ENCODE measurements at places on chromosomes 3 and 15. TPM values are rescaled to one million over a fixed set of nuclear protein-coding genes. Genes with fewer than 3 reads are reported as not detected.
A peak's percentile ranks its signal among the peaks of the same experiment; 100 is the strongest.

- no peak for DNase-seq
Measured at GRCh38 chr3:110165753-110166152, 828.4 kb upstream of the DPPA4 start.

GRCh38 chr3:62373714-62374333, 474 bp upstream of the FEZF2 start:
- DNase-seq, result no peak

- no peak for DNase-seq
Measured at GRCh38 chr15:44734839-44735481, 1.4 kb upstream of the TRIM69 start.

HAPLN3 gene
- 1.3 TPM for total RNA-seq

PLSCR4 gene
- 9.8 TPM for total RNA-seq

DNA sequence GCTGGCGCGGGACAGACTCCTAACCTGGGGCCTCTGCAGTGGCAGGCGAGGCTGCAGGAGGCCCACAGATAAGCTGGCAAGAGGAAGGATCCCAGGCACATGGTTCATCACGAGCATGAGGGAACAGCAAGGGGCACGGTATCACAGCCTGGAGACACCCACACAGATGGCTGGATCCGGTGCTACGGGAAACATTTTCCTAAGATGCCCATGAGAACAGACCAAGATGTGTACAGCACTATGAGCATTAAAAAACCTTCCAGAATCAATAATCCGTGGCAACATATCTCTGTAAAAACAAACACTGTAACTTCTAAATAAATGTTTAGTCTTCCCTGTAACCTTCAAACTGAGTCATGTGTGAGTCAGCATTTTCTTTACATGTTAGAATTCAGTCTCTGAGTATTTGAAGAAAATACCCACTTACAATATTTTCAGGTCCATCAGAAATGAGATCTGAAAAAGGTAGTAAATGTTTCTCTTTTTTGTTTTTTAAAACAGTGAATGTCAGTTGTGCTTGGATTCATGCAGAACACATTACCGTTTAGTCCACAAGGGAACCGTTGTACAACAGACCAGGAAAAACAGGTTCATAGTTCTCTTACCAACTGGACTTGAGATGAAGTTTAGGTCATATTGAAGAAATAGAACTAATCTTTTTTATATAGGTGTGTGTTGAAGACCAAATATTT, 75.9 kb downstream of the BOC start:
- DNase-seq, result peak; percentile 71

- no peak for DNase-seq
Measured at GRCh38 chr3:167909952-167910351, 174.4 kb downstream of the SERPINI1 start.

PRRT3 gene
- total RNA-seq, result 2.0 TPM

DNA sequence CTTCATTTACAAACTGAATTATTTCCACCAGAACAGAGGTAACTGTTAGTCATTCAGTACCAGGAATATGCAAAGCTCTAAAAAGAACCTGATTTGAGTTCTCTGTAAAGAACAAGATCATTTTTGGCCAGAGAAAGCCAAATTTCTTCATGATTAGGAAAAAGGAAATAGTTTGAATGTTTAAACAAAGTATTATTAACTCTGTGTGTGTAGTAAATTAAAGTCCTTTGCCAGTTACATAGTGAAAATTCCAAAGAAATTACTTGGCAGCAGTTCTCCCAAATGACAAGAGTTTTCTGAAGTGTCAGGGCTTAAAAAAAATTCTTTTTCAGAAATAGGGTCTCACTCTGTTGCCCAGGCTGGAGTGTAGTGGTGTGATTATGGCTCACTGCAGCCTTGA, 24.5 kb downstream of the QTRT2 start:
- DNase-seq, result no peak

DNA sequence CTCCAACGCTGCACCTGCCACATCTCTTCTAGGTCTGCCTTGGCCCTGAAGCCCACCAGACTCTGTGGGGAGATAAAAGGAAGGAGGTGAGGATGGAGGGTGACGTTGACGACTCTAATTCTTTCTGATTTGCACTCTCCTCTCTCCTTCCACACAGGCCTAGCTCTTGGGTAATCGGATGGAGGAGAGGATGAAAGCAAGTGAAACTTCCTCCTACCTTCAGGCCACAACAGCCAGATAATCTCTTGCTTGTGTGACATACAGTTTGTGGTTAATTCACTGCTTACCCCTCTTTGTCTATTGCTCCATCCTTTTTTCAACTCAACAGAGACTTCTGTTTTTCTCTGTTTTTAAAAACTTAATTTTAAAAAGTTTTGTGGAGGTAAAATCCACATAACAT, 208.1 kb downstream of the SV2B start:
- DNase-seq, result no peak

DNA sequence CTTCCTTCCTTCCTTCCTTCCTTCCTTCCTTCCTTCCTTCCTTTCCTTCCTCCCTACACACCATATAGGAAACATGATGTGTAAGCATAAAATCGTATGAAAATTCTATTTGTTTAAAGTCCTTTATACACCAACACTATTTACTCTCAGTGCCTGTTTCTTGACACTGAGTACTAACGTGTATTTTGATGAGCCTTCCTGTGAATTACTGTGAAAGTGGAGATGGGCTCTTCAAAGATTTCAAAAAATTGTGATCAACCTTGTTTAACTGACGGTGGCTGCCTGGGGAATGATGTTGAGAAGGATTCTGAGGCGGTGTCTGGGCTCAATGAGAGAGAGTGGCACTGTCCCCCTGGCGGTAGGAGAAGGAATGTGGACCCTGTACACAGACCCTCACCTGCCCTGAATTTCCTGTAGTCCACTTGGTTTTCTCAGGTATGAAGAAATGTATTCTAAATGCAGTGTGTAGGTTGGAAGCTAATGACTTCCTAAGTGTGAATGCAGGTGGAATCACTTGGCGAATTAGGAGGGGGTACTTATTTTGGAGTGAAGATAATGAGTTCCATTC, 237.9 kb downstream of the GAP43 start:
- DNase-seq, result no peak

GRCh38 chr3:142029052-142029642, 120.2 kb downstream of the TFDP2 start:
- DNase-seq, result no peak

- no peak for DNase-seq
Measured at GRCh38 chr3:158107605-158108444, 1.6 kb upstream of the SHOX2 start.

DNA sequence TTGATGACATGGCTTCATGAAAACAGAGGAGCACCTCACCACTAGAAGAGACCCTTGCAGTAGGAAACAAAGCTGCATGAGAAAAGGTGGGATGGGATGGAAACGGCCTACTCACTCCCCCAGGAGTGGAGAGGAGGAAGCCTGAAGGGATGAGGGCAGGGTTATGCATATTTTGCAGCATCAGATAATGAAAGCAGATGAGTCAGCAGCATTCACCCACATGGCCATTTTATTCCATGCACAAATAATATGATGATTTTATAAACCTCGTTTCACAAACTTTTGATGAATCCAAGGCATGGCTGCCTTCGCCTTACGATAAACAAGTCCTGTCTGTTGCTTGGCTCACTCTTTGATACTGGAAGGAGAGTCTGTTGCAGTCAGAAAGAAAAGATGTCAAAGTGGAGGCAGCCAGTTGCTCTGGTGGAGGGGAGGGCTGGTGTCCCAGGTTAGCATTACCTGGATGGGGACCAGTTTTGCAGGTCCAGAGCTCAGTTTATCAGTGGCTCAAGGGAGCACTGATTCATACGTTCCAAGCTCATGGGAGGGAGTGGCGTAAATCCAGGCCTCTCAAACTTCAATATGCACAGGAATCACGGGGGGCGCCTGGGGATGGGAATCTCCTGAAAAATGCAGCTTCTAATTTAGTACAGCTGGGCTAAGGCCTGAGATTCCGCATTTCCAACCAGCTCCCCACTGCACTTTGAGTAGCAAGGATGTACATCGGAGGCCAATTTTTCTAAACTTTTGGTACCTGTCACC, 9.2 kb upstream of the EHD4 start:
- no peak for DNase-seq

GRCh38 chr15:64981812-64982431, 7.8 kb downstream of the SPG21 start:
- DNase-seq, result no peak
